Adipose tissue (tissue), 3 donors: ENCODE measurements at places on chromosomes 6 and 20. TPM values are rescaled to one million over a fixed set of nuclear protein-coding genes. Genes with fewer than 3 reads are reported as not detected.

Gene TJAP1
- polyA plus RNA-seq: 17.2 TPM

Gene SLC4A11
- 0.29 TPM for polyA plus RNA-seq

Gene PIGT
- polyA plus RNA-seq: 73.5 TPM

Gene TCP11
- 0.04 TPM for polyA plus RNA-seq

Gene ELOVL4
- 0.27 TPM for polyA plus RNA-seq

Gene HLA-DQB1
- polyA plus RNA-seq: 43.3 TPM

Gene TFEB
- 10.1 TPM for polyA plus RNA-seq

Gene CLVS2
- not detected for polyA plus RNA-seq

Gene SNAP91
- 0.90 TPM for polyA plus RNA-seq

Gene ISM1
- polyA plus RNA-seq: 9.3 TPM
